Liver (tissue), 10 donors: ENCODE measurements at places on chromosomes 3 and 15.

- DNase-seq, result no peak
- no peaks in the 10 kb centered on the region for H3K4me1 ChIP-seq
- no peak overlapping the region for H3K27ac ChIP-seq
- no peaks in the 10 kb centered on the region for H3K36me3 ChIP-seq
Measured at GRCh38 chr3:177906126-177906511, 630.1 kb upstream of the KCNMB2 start.

- peaks cover 20% of the 10 kb centered on the region for H3K4me1 ChIP-seq
- H3K27ac ChIP-seq, result no peak overlapping the region
- no peaks in the 10 kb centered on the region for H3K36me3 ChIP-seq
- no peaks in the 10 kb centered on the region for H3K27me3 ChIP-seq
Measured at GRCh38 chr3:188673646-188674186, 498.1 kb upstream of the TPRG1 start.

GRCh38 chr15:80536716-80537115 lies 132.5 kb downstream of the ARNT2 start:
- H3K4me3 ChIP-seq, result no peak overlapping the region
- no peaks in the 10 kb centered on the region for H3K4me1 ChIP-seq
- no peak for DNase-seq
- no peak overlapping the region for H3K27ac ChIP-seq

DNA sequence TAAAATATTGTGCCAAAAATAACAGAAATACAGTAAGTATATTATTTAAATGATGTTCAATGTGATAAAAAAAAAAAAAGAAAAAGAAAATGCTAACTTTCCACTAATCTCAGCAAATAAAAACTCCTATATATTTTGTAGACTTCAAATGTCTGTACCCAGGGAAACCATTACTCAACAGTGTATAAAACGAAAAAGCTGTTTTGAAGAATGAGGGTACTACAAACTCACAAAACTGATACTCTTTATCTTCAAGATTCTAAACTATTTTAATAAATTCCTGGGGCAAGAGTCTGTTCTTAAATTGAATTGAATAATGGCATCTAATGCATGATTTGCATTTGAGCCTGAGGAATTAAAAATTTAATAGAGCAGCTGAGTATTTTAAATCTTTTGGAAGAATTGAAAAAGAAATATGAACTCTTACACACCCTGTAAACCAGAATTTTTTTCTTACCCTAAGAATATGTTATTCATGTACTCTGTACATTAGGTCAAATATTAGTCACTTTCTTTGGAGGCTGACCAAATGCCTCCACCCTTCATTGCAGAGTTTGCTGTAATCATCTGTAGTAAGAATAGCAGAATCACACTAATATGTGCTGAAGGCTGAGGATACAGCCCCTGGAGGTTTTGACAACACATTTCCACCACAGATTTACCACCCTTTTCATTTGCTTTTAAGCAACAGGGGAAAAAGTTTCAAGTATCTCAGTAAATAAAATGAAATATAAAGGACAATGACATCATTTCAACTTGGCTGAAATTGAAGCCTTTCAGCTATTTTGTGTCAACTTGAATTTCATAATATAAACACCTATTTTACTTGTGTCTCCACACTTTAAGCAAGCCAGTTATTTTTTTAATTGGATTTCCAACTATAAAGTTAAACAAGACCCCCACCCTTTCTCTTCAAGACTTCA lies 79.7 kb downstream of the FBN1 start:
- H3K4me3 ChIP-seq, result no peak overlapping the region
- no peak overlapping the region for H3K27ac ChIP-seq
- peaks cover 3% of the 10 kb centered on the region for H3K4me1 ChIP-seq
- no peaks in the 10 kb centered on the region for H3K27me3 ChIP-seq
- no peaks in the 10 kb centered on the region for H3K36me3 ChIP-seq
- DNase-seq, result no peak
